OCI-LY7 (cell line): ENCODE measurements at places on chromosomes 1 and 21.

GRCh38 chr1:52590266-52590665 is 11.9 kb upstream of the GPX7 start:
- DNase-seq: no peak

DNA sequence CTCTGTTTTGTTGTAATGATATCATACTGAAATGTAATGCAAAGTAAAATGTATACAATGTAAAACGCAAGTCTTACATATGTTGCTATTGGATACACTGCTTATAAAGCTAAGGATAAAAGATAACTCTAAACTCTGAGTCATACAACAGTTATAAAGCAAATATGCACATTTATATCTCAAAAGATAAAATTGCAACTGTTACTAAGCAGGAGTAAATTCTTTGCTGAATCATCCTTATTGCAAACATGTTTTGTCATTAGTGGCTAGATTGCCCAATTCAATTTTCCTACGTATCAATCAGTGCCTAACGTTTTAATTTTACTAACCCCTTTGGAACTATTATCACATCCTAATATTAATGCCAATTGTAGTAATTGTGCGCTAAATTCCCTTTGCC is 762.9 kb downstream of the LTN1 start:
- DNase-seq: no peak

- no peak for DNase-seq
Measured at GRCh38 chr21:21101911-21102310, 103.7 kb downstream of the NCAM2 start.

GRCh38 chr21:20253261-20253660 is 744.9 kb upstream of the NCAM2 start:
- no peak for DNase-seq

DNA sequence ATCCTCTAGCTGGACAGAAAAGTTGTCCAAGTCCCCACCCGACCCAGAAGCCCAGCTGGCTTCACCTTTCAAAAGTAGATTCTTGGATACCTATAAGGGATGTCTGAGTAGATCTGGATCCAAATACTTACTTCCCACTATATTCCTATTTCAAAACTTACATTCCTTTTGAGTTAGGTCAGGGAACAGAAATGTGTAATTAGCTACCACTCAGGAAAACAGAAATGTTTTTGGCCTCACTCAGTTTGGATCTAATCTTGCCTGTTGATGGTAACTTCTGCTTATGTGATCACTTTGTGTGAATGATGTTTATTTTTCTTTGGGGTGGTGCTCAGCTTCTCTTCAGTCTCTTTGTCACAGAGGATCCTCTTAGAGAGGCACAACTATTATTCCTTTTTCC is 814.4 kb upstream of the RGS18 start:
- no peak for DNase-seq

DNA sequence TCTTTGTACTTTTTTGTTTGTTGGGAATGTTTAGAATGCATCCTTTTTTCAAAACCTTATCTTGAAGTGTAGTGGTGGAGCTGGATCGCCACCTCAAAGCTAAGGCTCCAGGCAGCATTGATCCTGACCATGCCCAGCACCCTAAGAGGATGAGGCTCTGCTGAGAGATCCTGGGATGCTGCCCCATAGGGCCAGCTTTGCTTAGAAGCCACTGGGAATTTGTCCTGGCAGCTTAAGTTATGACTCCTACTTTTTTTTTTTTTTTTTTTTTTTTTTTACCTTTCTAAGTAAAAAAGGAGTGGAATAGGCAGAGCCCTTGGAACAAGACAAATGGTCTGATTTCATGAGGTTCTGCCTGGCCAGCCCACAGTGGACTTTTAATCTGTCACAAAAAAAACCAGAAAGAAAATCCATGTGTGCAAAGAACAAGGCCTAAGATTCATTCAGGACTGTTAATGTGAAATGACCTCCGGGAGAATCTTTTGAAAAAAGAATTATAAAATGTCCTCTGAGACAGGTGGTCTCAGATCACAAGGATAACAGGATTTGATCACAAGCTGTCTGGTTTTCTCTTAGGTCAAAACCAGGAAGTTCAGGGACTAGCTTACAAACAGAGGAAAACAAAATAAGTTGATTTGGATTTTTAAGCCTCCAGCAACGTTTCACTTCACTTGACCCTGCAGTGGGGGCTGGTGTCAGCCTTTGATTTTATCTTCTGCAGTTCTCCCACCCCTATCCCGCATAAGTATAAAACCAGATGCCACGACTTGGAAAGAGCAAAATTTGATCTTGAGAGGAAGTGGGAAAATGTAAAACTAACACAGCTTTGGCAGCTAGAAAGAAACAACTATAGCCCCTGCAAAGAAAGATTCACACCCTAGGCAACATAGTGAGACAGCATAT is 25.9 kb upstream of the RAP1A start:
- DNase-seq: no peak

DNA sequence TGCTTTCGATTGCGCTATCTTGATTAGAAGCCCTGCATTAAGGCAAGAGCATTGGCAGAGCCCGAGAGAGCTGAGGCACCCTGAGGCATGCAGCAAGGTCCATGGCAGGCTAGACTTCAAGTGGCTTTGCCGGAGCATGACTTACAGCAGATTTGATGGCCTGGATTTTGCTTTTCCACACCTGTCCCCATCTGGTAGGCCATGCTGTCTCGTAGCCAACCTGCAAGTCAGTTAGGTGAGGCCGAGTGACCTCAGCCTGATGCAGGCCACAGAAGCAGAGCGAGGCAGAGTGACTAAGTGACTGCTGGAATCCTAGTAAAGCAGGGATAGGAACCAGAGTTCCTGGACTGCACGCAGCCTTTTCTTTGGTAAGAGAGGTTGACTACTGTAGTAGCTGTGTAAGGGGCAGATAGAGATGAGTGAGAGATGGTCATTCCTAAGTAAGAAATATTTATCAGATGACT is 148.9 kb downstream of the PBX1 start:
- no peak for DNase-seq

GRCh38 chr21:35775778-35776544 is 284.4 kb downstream of the SETD4 start:
- no peak for DNase-seq

DNA sequence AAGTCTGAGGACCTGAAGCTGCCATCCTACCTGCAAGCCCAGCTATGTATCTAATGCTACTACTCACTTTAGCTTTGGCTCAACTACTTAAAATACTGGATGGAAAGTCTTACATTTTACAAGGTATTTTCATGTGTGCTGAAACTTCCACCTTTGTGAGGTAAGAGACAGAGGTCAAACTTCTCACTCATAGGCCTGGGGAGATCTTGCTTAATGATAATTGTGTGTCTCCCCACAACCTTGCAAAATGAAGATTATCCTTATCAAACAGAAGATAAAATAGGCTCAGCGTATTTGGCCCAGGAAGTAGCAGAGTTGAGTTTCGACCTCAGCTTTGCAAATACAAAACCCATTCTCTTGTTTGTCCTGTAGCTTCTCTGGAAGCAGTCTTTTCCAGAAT is 63.7 kb downstream of the CENPF start:
- DNase-seq: no peak

DNA sequence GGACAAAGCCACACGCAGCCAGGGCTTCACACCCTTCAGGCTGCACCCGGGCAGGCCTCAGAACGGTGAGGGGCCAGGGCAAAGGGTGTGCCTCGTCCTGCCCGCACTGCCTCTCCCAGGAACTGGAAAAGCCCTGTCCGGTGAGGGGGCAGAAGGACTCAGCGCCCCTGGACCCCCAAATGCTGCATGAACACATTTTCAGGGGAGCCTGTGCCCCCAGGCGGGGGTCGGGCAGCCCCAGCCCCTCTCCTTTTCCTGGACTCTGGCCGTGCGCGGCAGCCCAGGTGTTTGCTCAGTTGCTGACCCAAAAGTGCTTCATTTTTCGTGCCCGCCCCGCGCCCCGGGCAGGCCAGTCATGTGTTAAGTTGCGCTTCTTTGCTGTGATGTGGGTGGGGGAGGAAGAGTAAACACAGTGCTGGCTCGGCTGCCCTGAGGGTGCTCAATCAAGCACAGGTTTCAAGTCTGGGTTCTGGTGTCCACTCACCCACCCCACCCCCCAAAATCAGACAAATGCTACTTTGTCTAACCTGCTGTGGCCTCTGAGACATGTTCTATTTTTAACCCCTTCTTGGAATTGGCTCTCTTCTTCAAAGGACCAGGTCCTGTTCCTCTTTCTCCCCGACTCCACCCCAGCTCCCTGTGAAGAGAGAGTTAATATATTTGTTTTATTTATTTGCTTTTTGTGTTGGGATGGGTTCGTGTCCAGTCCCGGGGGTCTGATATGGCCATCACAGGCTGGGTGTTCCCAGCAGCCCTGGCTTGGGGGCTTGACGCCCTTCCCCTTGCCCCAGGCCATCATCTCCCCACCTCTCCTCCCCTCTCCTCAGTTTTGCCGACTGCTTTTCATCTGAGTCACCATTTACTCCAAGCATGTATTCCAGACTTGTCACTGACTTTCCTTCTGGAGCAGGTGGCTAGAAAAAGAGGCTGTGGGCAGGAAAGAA is 8.1 kb downstream of the PSRC1 start:
- DNase-seq: no peak

GRCh38 chr21:31580866-31581276 is 78.6 kb upstream of the SOD1 start:
- DNase-seq: peak; percentile 77

GRCh38 chr1:88526456-88526855 is 157.6 kb upstream of the PKN2 start:
- no peak for DNase-seq

DNA sequence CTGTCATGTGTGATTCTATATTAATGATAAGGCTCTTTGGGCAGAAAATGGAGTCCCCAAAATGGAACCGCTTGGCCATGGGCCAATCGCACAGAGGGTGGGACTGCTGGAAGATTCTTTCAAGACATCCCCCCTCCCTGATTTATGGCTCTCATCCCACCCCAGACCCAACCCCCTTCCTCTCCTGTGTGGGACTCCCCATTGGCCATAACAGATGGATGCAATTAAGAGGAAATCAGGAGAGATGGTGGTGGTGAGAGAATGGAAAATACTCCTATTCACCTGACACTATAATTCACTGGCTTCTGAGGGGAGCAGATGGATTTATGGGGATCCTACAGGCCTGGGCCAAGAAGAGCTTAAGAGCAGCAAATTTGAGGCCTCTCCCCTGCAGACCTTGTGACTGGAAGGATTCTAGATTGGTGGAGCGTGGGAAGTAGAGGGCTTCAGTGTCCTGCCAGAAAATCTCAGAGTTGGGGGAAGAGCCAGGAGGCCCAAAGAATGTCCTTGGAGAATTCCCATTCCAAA is 1.7 kb downstream of the IGFN1 start:
- no peak for DNase-seq

DNA sequence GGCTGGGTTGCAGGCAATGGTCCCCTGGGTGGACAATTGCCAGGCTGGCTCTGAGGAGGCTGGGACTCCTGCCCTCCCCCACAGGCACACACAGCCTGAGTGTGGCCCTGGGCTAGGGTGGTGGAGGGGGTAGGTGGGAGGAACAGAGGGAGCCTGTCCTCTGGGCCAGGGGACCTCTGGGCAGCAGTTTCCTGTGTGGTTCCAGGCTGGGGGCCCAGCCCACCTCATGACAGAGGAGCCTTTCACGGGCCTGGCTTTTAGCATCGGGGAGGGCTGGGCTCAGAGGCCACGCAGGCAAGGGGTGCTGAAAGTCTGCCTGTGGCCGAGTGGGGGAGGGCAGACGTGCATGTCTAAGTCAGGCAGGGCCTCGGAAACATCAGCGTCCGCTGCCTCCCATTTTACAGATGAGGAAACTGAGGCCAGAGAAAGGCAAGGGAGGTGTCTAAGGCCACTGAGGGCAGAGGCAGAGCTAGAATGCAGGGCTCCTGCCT is 7.0 kb downstream of the EXTL1 start:
- no peak for DNase-seq

DNA sequence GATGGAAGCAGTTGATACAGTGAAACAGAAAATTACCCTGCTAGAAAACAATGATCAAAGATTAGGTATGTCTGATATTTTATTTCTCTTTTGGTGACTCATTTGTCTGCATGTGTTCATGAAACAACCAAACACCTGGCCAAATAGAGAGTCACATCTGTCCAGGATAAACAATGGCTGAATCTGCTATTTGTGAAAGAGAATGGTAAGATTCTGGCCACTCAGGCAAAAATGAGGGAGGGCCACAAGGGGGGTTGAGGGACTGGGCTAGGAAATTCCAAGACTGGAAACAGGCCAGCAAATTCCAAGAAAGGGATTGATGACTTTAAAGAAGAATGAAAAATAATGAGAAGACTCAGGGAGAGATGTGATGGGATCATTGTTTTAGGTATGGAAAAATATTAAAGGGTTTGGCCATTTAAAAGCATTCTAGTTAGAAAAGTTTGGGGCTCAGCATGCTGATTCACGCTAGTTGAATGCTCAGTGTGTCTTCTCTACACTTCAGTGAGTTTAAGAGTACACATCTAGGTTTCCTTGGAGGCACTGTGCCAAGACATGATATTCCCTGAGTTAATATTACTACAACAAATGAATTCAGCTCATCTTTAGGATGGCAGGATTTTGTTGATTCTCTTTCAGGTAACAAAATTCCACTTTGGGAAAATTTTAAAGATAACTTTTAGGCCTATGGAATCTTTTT is 44.9 kb downstream of the TRAF5 start:
- DNase-seq: no peak

- no peak for DNase-seq
Measured at GRCh38 chr1:55526716-55527115, 311.6 kb upstream of the USP24 start.
